Pancreas (tissue), 10 donors: ENCODE measurements at places on chromosomes 7 and 10. TPM values are rescaled to one million over a fixed set of nuclear protein-coding genes. Genes with fewer than 3 reads are reported as not detected.
A peak's percentile ranks its signal among the peaks of the same experiment; 100 is the strongest.

GRCh38 chr10:102118867-102119266 lies 1.3 kb downstream of the LDB1 start:
- peak overlapping the region; percentile 81 for H3K27ac ChIP-seq

GRCh38 chr10:62815381-62816075 lies 638 bp downstream of the EGR2 start:
- H3K27ac ChIP-seq: no peak overlapping the region
- peaks cover 18% of the 10 kb centered on the region for H3K4me1 ChIP-seq
- no peak for DNase-seq
- H3K27me3 ChIP-seq: peaks cover 4% of the 10 kb centered on the region

- H3K36me3 ChIP-seq: no peaks in the 10 kb centered on the region
- no peak overlapping the region for H3K4me3 ChIP-seq
- H3K27ac ChIP-seq: no peak overlapping the region
- no peak for DNase-seq
- H3K4me1 ChIP-seq: no peaks in the 10 kb centered on the region
- no peaks in the 10 kb centered on the region for H3K27me3 ChIP-seq
Observed at GRCh38 chr7:124728610-124729009, 37.0 kb downstream of the GPR37 start.

- no peak overlapping the region for H3K4me3 ChIP-seq
- no peaks in the 10 kb centered on the region for H3K4me1 ChIP-seq
- DNase-seq: no peak
- no peaks in the 10 kb centered on the region for H3K36me3 ChIP-seq
- H3K27ac ChIP-seq: no peak overlapping the region
Observed at GRCh38 chr10:21055339-21056135, 158.4 kb upstream of the NEBL start.

- H3K4me3 ChIP-seq: no peak overlapping the region
- H3K27ac ChIP-seq: no peak overlapping the region
- DNase-seq: no peak
- no peaks in the 10 kb centered on the region for H3K36me3 ChIP-seq
Observed at GRCh38 chr10:23432639-23433038, 6.2 kb upstream of the OTUD1 start.

The BHLHA15 gene
- 98.0 TPM for polyA plus RNA-seq
